Amniotic stem cell (primary cell): ENCODE measurements at places on chromosomes 3 and 15.

- DNase-seq = no peak
Measured at GRCh38 chr3:46835054-46835453, 28.2 kb downstream of the MYL3 start.

DNA sequence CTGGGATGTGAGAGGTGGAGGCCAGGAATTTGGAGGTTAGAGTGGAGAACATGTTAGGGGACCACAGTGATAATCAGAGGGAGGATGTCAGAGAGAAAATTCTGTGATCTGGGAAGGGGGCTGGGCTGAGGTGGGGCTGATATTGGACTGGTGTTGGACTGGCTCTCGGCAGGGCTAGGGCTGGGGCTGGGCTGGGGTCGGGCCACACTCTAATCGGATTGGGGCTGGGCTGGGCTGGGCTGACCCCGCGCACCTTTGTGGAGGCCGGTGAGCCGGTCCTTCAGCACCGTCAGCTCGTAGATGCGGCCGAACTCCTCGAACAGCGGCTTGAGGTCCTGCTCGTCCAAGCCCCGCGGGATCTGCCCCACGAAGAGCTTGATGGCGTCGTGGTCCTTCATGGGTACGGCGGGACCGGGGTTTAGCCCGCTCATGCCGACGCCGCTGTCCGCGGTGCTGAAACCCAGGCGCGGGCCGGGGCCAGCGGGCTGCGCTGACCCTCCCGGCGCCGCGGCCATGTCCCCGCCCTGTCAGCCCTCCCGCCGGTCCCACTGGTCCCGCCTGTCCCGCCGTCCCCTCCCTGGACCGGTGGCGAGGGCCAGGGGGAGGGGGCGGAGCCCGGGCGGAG lies 485 bp downstream of the CELF6 start:
- no peak for DNase-seq

GRCh38 chr3:138809500-138810256 lies 25.1 kb downstream of the PIK3CB start:
- DNase-seq = no peak

DNA sequence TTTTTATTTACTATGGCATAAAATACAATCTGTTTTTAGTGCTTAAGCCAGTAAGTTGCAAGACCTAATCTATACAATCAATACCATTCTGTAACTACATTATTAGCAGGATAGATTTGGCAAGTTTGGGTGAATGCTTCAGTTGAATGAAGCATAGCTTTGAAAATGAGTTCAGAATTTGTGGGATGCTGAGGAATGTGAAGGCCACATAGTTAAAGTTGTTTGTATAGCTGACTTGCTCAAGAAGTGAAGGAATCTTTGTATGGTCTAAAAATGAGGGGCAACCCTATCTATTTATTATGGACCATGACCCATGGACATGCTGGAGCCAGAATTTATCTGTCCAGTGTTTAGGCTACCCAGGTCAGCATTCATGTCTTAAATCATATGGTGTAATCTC lies 58.5 kb downstream of the CRYBG3 start:
- no peak for DNase-seq

GRCh38 chr3:37223576-37223975 lies 49.2 kb upstream of the LRRFIP2 start:
- no peak for DNase-seq

GRCh38 chr3:150236316-150237082 lies 171.6 kb upstream of the TSC22D2 start:
- DNase-seq = no peak

DNA sequence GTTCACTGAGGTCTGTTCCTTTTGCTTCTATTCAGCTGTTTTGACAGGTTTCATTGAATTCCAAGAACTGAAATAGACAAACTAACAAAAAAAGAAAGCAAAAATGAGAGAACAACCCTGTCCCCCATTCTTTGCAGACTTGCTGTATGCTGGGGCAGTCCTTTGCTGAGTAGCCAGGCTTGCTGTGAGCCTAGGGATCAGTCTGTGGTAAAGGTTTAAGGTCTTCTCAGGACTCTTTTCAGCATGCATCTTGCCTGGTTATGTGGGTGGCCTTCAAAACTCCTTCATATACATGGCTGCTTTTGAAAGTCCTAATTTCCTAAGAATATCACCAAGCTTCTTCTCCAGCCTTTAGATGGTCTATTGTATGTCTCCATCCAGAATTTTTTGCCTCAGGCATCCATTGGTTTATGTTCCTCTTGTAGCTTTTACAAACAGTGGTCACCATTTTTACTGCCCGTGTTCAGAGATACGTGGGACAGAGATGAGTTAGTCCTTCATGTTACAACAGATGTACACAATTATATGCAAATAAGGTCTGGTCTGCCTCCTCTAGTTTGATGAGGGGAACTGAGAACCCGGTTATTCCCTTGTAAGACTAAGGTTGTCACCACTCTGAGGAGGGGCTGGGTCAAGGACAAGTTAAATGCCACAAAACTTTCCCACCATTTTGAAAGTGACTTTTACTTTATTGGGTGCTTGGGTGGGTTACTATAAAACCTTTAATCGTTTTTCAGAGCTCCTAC lies 41.4 kb downstream of the SACM1L start:
- no peak for DNase-seq

DNA sequence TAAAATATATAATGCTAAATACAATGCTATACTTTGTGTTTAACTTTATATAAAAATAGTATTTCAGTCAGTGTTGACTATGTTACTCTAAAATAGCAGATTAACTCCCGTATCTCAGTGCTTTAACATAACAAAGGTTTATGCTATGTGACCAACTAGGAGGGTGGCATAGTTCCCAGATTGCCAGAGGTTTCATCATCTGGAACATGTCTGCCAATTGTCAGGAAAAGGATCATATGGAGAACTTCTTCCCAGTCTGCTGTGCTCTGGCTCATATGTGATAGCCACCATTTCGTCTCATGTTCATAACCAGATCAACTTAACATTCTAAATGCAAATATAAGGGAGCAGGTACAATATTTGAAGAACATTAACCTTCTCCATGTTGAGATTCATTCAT lies 720.2 kb downstream of the MCTP2 start:
- DNase-seq = no peak

DNA sequence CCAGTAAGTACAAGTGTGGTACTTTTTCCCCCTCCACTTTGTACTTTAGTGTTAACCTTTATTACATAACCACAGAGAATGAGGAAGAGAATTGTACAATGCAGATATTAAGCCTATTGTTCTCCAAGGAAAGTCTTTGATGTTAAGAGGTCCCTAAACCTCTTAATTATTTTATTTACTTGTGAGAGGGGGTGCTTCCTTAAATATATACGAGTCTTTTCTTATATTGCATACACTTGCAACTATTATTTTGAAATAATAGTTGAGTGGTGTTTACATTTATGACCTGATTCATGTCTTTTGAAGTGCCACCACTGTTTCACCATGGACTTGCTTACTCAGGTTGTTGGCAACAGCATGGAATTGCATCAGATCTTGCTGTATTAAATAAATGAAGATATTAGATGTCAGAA lies 10.1 kb downstream of the USP3 start:
- no peak for DNase-seq

DNA sequence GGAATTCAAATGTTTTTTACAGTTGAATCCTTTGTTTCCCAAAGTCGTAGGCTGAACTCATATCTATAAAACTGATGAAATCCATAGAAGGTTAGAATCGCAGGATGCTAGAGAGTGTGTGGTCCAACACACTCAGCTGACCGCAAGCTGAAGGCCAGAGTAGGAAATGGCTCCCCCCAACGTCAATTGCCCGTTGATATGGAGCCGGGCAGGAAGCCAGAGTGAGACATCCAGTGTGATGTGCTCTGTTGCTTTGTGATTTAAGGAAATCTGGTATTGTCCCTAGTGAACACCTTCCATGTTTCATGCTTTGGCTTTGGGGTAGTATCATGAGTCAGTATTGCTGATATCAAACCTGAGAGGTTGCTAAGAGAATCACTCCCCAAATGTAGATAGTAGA lies 5.8 kb upstream of the MEX3B start:
- DNase-seq = no peak

- DNase-seq = no peak
Measured at GRCh38 chr15:74956648-74957475, at the start of gene RPP25. RPP25 (minus strand) TSS chr15:74956772; CDS start chr15:74956583, 189 bp downstream.

DNA sequence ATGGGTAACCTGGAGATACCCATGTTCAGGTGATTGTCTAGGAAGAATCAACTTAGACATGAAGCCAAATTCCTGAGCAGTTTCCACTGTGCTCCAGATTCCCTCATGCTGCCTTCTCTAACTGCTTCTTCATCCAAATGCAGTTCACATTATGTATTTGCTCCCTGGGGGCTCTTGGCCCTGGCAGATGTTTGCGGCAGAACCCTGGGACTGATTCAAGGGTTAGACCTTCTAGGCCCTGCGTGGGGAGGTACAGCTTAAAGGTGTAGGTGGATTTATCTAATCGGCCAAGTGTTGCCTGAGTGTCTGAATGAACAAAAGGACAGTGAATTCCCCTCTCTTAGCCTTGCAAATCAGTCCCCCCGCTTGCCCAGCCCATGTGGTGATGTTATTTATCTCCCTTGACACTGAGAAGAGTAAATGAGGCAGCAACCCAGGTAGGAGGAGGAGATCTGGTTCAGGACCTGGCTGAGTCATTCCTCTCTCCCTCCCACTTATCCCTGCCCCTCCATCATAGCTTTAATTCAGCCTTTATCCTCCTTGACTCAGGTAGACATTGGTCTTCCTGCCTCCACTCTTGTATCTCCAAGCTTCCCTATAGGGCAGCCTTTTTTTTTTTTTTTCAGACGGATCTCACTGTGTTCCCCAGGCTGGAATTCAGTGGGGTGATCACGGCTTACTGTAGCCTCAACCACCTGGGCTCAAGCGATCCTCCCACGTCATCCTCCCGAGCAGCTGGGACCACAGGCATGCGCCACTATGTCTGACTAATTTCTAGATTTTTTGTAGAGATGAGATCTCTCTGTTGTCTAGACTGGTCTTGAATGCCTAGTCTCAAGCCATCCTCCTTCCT lies 54.8 kb downstream of the MAGEF1 start:
- DNase-seq = no peak

DNA sequence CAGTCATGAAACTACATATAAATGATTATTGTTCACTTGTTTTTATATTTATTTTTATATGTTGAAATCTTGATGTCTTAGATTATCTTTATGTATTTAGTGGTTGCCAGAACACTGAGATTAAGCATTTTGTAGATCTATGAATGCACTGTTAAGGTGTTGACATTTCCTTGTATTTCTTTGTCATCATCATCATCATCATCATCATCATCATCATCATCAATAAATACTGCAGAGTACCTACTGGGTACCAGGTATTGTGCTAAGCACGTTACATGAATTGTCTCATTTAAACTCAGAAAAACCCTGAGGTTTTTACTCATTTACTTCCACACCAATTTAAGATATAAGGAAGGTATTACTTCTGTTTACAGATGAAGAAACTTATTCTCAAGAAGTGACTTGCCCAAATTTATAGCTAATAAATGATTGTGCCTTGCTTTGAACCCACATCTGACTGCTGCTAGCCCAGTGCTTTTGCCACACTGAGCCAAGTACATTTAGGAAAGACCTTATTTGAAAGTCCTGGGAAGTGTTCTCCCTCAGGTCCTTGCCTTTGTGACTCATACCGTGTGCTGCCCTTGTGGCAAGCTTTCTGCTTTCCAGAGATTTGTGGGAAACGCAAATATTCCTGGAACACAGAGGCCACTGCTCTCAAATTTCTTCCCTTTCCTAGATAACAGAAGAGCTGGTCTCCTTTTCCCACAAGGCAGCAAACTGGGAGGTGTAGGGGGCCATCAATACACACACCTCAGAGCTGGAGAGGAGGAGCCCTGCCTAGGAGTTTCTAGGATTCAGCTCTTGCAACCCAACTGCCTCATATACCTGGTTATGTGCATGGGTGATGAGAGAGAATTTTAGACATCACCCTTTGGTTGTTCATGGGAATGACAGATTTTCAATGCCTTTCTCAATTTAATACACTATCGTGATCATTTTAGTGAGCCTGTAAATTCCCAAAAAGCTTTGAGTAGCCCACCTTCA lies 115.4 kb upstream of the C15orf61 start:
- DNase-seq = no peak

- no peak for DNase-seq
Measured at GRCh38 chr3:13596426-13597205, 47.7 kb downstream of the FBLN2 start.

GRCh38 chr15:76196269-76197231 lies 114.7 kb downstream of the ETFA start:
- peak; percentile 25 for DNase-seq

- DNase-seq = no peak
Measured at GRCh38 chr3:52299247-52299878, 11.7 kb downstream of the GLYCTK start.

GRCh38 chr3:36696799-36697198 lies 67.6 kb downstream of the DCLK3 start:
- DNase-seq = no peak

GRCh38 chr15:78049691-78050440 lies 27.6 kb downstream of the TBC1D2B start:
- DNase-seq = peak; percentile 48

DNA sequence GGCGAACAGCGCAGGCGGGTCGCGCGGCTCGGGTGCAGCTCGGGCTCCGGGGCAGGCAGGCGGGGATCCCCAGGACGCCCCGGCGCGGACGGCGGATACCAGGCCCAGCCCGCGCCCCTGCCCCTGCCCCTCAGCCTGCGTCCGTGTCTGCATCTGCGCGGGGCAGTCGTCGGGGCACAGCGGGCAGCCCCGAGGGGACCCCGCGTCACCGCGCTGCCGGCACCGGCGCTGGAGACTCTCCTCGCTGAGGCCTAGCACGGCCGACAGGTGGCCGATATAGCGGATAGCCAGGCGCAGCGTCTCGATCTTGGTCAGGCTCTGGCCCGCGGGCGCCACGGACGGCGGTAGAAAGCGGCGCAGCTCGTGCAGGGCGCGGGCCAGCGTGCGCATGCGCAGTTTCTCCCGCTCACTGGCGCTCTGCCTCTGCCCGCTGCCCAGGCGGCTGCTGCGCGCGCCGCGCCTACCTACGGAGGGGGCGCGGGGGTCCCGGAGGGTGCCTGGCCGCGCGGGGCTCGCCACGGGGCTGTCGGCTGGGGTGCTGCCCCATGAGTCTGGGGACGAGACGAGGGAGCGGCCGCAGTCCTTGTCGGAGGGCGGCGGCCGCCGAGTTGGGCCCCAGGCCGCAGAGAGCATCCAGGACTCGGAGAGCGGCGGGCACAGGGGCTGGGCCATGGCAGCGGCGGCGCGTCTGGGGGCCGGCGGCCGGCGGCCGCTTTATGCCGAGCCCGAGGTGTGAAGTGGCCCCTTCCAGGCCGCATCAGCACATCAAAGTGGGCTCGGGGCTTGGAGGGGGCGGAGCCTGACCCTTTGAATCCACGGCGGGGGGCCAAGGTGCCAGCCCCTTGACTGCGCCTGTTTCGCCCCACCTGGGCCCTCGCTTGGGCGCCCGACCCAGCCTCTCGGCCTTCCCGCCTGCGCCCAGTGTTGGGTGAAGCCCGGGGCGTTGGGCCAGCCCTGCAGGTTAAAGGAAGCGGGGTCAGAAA lies at the start of gene MESP1:
Gene MESP1 (minus strand): TSS at position 690 of the 983 bp plus-strand sequence. CDS start 18 bp downstream, at position 672.
- DNase-seq = peak; percentile 78

- no peak for DNase-seq
Measured at GRCh38 chr3:38368238-38368637, 21.7 kb downstream of the XYLB start.
